T-helper 2 cell treated with Interferon-gamma antibody and Interleukin-4, amounts not matched to agents 5 μg/mL and 100 μg/mL, for 36 hours (primary cell): ENCODE measurements at places on chromosomes 1 and 21.

- no peak overlapping the region for H3K4me3 ChIP-seq
- no peaks in the 10 kb centered on the region for H3K27me3 ChIP-seq
- no peak overlapping the region for H3K27ac ChIP-seq
- no peaks in the 10 kb centered on the region for H3K36me3 ChIP-seq
- no peak for DNase-seq
Measured at GRCh38 chr1:236258114-236258622, 23.6 kb downstream of the ERO1B start.

- H3K4me3 ChIP-seq: no peak overlapping the region
- H3K36me3 ChIP-seq: no peaks in the 10 kb centered on the region
- no peaks in the 10 kb centered on the region for H3K4me1 ChIP-seq
Measured at GRCh38 chr1:36765785-36766300, 268.5 kb downstream of the GRIK3 start.

- H3K36me3 ChIP-seq: no peaks in the 10 kb centered on the region
- H3K4me3 ChIP-seq: no peak overlapping the region
- H3K27me3 ChIP-seq: no peaks in the 10 kb centered on the region
- no peak overlapping the region for H3K27ac ChIP-seq
- no peaks in the 10 kb centered on the region for H3K4me1 ChIP-seq
- no peak for DNase-seq
Measured at GRCh38 chr1:44610527-44611148, 63.6 kb downstream of the TMEM53 start.

GRCh38 chr1:14693949-14694348 is 95.5 kb downstream of the KAZN start:
- no peak overlapping the region for H3K4me3 ChIP-seq
- no peaks in the 10 kb centered on the region for H3K27me3 ChIP-seq
- H3K4me1 ChIP-seq: no peaks in the 10 kb centered on the region
- H3K36me3 ChIP-seq: no peaks in the 10 kb centered on the region
- no peak for DNase-seq

DNA sequence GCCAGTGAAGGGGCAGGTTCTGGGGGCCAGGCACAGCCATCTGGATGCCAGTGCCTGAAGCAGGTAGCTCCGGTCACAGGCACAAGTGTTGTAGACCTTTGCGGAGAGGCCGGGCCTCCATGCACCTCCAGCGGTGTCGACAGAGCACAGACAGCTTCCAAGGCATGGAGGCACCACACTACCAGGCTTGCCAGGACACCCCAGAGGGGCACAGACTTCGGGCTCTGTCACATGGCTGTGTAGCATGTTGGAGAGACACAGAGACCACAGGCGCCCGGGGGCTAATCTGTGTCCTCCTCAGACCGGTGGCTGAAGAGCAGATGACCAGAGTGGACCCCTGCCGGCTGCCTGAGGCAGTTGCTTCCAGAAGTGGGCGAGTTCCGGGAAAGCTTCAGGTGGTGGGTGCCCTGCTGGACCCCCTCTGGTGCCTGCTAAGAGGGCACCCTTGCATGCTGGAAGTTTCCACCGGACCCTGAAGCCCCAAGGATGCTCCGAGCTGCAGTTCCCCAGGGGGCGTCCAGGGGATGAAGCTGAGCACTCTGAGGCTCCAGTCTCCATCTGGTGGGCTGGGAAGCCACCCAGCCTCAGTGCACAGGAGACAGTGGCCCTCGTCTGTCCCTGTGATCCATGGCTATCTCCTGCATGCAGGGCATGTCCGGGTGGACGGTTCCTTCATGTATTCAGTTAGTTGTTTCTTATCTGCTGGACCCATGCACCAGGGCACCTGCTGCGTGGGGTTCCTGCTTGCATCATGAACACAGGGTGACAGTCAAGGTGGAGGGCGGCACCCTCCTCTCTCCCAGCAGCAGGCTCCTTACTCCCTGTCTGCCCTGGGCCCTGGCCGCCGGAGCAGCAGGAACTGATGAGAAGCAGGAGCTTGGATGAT is 82.4 kb downstream of the OBSCN start:
- H3K27me3 ChIP-seq: no peaks in the 10 kb centered on the region
- no peak overlapping the region for H3K27ac ChIP-seq
- H3K4me3 ChIP-seq: no peak overlapping the region
- peaks cover 3% of the 10 kb centered on the region for H3K36me3 ChIP-seq
- DNase-seq: no peak

DNA sequence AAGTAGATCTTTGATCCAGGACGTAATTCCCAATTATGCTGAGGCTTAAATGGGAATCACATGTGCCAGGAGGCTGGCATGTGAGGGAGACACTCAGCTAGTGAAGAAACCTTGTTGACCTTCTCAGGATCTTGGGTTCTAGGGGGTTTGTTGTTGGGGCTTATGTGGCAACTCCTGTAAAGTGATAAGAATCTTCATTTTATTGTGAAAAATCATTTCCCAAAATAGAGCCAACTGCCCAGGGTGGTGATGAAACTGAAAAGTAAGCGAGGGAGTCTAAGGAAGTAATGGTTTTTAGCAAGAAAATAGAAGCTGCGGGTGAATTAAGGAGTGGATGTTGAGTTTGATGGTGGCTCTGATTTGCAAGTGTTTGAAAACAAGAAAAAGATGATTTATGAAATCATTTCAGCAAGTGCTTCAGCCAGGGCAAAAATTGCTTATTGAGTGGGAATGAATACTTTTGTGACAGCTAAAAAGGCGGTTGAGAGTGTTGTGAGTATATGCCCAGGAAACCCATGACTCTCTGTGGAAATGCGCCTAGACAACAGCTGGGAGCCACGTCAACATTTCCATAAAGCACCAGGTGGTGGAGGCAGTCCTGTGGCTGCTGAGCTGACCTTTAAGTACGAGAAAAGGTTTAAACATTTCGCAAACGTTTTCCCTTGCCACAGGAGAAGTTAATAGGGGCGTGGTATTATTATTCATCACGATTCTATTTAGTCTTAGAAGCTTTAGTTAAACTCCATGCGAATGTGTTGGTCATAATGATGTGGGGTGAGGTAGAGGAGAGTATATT is 102.7 kb downstream of the HMGB4 start:
- H3K4me1 ChIP-seq: no peaks in the 10 kb centered on the region
- no peak overlapping the region for H3K4me3 ChIP-seq
- no peak overlapping the region for H3K27ac ChIP-seq
- H3K36me3 ChIP-seq: no peaks in the 10 kb centered on the region
- DNase-seq: no peak

GRCh38 chr1:49098866-49099265 is 322.2 kb upstream of the BEND5 start:
- H3K36me3 ChIP-seq: no peaks in the 10 kb centered on the region
- DNase-seq: no peak
- H3K4me3 ChIP-seq: no peak overlapping the region
- H3K4me1 ChIP-seq: no peaks in the 10 kb centered on the region

DNA sequence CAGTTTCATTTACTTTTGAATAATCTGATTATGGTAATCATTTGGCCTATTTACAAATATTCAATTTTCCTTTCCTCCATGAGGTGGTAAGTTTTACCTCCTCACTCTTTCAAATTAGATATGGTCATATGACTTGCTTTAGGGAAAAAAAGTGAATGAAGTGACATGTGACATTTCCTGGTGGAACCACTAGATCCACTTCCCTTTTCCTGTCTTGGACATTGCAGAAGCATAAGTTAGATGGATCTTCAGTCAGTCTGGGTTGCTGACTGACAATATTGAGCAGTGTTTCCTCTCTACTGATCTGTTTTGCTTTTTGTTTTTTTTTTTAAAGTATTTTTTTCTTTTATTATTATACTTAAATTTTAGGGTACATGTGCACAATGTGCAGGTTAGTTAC is 481.1 kb upstream of the PTBP2 start:
- no peaks in the 10 kb centered on the region for H3K27me3 ChIP-seq
- no peak for DNase-seq
- H3K36me3 ChIP-seq: no peaks in the 10 kb centered on the region
- H3K4me3 ChIP-seq: no peak overlapping the region
- H3K4me1 ChIP-seq: no peaks in the 10 kb centered on the region
- no peak overlapping the region for H3K27ac ChIP-seq

- H3K4me3 ChIP-seq: no peak overlapping the region
- no peaks in the 10 kb centered on the region for H3K27me3 ChIP-seq
- no peaks in the 10 kb centered on the region for H3K36me3 ChIP-seq
- no peaks in the 10 kb centered on the region for H3K4me1 ChIP-seq
- H3K27ac ChIP-seq: no peak overlapping the region
Measured at GRCh38 chr1:3296826-3297225, 157.6 kb upstream of the ARHGEF16 start.

DNA sequence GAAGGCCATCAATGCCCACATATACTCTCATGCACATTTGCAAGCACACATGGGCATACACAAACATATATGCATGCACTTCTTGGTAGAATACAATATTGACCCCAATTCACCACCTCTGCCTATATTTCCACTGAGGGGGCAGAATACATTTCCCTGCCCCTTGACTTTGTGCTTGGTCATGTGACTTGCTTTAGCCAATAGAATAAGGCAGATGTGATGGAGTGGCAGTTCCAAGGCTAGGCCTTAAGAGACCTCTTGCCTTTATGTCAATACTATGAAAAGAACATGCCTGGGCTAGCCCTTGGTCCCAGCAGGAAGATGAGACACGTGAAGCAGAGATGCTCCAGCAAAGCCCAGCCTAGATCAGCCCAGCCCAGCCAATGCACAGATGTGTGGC is 66.0 kb upstream of the GRIK3 start:
- H3K36me3 ChIP-seq: no peaks in the 10 kb centered on the region
- H3K27ac ChIP-seq: no peak overlapping the region
- H3K27me3 ChIP-seq: peaks cover 3% of the 10 kb centered on the region
- H3K4me1 ChIP-seq: no peaks in the 10 kb centered on the region

- peaks cover 18% of the 10 kb centered on the region for H3K4me1 ChIP-seq
- H3K27ac ChIP-seq: no peak overlapping the region
- DNase-seq: no peak
- H3K36me3 ChIP-seq: peaks cover 22% of the 10 kb centered on the region
- no peaks in the 10 kb centered on the region for H3K27me3 ChIP-seq
- H3K4me3 ChIP-seq: no peak overlapping the region
Measured at GRCh38 chr21:42221581-42222345, 2.8 kb downstream of the ABCG1 start.

DNA sequence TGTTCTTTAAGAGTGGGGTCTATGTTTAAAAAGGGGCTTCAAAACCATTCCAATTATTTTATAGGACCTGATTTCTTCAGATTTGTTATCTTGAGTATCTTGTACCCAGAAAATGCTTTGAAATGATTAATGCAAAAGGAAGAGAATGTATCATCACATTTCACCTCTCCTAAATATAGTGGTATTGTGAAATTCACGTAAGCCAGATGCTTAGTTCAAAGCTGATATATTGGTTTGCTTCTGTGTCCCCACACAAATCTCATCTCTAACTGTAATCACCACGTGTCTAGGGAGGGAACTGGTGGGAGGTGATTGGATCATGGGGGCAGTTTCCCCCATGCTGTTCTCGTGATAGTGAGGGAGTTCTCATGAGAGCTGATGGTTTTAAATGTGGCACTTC is 8.5 kb downstream of the SOAT1 start:
- H3K4me1 ChIP-seq: peaks cover 40% of the 10 kb centered on the region
- no peaks in the 10 kb centered on the region for H3K27me3 ChIP-seq
- no peak for DNase-seq
- no peak overlapping the region for H3K4me3 ChIP-seq
- H3K27ac ChIP-seq: no peak overlapping the region
- peaks cover 50% of the 10 kb centered on the region for H3K36me3 ChIP-seq

DNA sequence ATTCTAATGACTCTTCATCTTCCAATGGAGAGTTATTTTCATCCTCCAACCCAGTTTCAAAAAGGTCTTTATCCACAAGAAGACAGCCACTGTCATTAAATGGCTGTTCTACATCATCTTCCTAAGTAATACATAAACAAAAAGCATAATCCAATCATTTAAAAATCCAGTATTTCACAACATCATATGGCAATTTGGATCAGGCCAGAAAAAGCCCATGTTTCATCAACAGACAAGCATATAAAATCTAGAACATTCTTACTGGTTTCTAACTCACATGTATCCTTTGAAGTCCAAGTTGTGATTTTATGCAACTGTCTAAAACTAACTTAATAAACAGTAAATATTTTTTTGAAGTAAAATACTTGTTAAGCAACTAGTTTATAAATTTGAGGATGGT is 6.6 kb downstream of the CLSPN start:
- H3K27me3 ChIP-seq: no peaks in the 10 kb centered on the region
- peaks cover 51% of the 10 kb centered on the region for H3K36me3 ChIP-seq
- peak overlapping the region; percentile 16 for H3K27ac ChIP-seq
- no peak overlapping the region for H3K4me3 ChIP-seq
- H3K4me1 ChIP-seq: peaks cover 28% of the 10 kb centered on the region

- H3K36me3 ChIP-seq: no peaks in the 10 kb centered on the region
- no peaks in the 10 kb centered on the region for H3K4me1 ChIP-seq
- H3K27ac ChIP-seq: no peak overlapping the region
- no peak for DNase-seq
Measured at GRCh38 chr1:21868482-21868881, 56.4 kb downstream of the LDLRAD2 start.

DNA sequence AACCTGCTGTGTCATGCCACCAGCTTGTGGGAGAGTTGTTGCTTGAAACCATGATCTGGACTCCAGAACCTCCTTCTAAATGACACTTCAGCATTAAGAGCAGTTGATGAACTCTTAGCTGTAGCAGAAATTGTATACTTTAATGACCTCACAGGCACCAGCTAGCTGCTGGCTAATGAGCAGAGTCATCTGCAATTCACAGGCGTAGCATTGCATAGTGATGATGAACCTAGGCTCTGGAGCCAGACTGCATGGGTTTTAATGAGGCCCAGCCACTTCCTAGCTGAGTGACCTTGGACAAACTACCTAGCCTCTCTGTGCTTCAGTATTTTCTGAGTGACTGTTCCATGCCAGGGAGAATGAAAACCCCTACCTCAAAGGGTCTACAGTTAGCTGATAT is 407.1 kb downstream of the LMO4 start:
- no peaks in the 10 kb centered on the region for H3K36me3 ChIP-seq
- no peaks in the 10 kb centered on the region for H3K27me3 ChIP-seq
- H3K4me1 ChIP-seq: no peaks in the 10 kb centered on the region
- no peak for DNase-seq
- no peak overlapping the region for H3K27ac ChIP-seq

DNA sequence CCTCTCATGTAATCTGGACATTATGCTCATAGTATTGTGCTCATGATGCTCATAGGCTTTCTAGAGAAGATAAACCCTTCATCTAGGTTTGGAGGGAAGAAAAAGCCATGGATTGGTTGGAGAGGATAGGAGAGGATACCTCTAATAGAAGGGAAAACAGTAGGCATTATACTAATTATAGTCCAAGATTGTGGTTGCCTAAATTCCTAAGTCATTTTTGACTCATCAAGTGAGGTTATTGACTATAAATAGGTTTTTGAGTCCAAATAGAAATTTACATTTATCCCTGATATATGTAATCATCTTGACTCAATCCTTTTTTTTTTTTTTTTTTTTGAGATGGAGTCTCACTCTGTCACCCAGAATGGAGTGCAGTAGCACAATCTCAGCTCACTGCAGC is 5.0 kb downstream of the SYT11 start:
- H3K27me3 ChIP-seq: no peaks in the 10 kb centered on the region
- H3K4me3 ChIP-seq: no peak overlapping the region
- peaks cover 2% of the 10 kb centered on the region for H3K36me3 ChIP-seq
- no peak overlapping the region for H3K27ac ChIP-seq

DNA sequence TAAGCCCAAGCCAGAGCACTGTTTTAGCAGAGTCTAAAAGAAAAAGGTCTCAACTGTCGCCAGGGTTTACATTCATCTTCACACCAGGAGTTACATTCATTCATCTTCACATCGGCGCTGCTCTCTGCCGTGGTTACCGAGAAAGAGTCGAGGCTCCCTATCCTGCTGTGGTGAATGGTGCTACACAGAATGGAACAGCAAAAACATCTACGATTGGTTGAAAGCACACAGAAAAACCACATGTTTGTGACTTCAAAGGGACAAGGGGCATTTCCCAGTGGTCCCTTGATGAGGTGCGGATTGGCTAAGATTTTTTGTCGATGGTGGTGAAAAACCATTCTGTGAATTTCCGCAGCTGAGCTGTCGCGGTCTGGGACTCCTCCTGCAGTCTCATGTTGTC is 231.1 kb downstream of the SIPA1L2 start:
- H3K27me3 ChIP-seq: peaks cover 3% of the 10 kb centered on the region
- no peak for DNase-seq
- H3K36me3 ChIP-seq: no peaks in the 10 kb centered on the region
- H3K27ac ChIP-seq: no peak overlapping the region
- H3K4me3 ChIP-seq: no peak overlapping the region
